Activated gamma-delta T cell (primary cell): ENCODE measurements at places on chromosomes 4 and X.

DNA sequence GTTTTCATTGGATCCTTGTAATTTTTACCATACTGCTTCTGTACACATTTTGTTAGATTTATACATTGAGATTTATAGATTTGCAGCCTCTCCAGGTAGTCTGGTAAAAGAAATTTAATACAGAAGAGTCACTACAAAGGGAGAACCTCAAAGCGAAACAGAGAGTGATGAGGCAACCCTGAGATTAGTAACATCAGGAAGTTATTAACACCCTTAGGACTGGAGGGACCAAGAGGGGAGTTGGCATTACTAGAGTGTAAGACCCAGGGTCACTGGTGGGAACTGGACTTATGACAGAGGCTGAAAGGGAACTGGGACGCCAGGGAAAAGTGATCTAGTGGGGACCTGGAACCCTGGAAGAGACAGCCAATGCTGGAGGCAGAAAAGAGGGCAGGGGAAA is 20.6 kb upstream of the MAML3 start:
- DNase-seq, result no peak

GRCh38 chr4:134337574-134337973 is 136.0 kb upstream of the PABPC4L start:
- no peak for DNase-seq

DNA sequence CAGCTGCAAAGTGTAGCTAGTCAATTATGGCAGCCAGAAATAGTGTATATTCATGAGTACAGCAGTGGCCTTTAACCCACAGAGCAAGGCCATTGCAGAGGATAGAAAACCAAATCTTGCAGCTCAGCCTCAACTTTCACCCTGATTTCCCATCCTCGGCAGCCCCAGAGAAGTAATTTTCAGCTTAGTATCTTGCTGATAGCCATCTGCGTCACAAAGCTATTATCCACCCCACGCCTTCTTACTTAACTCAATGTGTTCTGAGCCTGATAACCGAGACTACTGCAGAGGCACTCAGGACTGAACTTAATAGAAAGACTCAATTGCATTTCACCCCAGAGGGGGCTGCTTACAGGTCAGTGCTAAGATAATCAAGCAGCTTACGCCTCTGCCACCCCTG is 174.5 kb upstream of the MAOA start:
- DNase-seq, result no peak

- no peak for DNase-seq
Observed at GRCh38 chrX:48683411-48683982, at the start of gene WAS. Gene WAS (plus strand): TSS chrX:48683799. CDS start chrX:48683854, 55 bp downstream.

- no peak for DNase-seq
Observed at GRCh38 chr4:33882246-33882990, 2361.9 kb downstream of the ARAP2 start.

GRCh38 chrX:71579136-71579989 is 1.1 kb downstream of the GCNA start:
- DNase-seq, result no peak

DNA sequence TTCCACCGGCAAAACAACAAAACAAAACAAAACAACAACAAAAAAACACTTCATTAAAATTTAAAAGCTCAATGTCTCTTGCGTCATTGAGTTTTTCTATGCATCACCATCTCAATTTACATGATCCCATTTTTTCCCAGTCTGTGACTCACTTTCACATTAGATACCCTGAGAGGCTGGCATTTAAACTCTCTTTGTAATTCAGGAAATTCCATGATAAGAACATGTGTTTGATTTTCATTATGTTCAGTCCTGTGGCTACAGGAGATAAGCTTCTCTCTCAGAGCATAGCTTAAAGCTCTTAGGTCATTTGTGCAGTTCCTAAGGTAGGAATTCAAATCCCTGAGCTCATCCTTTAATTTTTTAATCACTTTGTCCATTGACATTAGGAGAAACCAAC is 104.6 kb downstream of the NBDY start:
- no peak for DNase-seq

DNA sequence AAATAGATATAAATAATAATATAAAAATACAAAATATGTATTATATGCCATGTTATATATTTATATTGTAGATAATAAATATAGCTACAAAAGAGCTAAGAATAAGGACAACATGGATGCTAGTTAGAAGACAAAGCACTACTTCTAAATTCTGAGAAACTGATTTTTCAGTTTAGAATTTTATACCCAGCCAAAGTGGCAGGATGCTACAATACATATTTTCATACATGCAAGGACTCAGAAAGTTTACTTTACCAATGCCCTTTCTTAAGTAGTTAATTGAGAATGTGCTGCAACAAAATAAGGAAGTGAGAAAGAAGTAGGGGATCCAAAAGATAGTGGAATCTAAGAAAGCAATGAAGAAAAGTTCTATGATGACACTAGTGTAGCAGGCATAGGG is 64.5 kb downstream of the PDE5A start:
- no peak for DNase-seq

DNA sequence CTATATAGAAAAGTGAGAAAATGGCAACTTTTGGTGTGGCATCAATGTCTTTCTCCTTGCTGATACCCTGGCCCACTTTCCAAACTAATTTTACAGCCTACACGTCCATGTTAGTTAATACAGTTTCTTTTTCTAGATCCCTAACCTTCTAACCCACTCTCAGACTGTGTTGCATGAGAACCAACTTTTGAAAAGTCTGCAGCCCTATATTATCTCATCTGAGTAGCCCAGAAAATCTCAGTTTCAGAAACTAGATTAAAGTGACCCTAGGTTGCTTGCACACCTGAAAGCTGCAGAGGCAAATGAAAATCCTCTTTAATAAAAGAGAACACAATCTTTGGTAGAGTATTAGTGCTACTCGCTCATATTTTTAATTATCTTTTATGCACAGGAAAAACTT is 371.6 kb upstream of the EMCN start:
- DNase-seq, result no peak

- DNase-seq, result no peak
Observed at GRCh38 chr4:76804096-76804495, 93.8 kb downstream of the SOWAHB start.

DNA sequence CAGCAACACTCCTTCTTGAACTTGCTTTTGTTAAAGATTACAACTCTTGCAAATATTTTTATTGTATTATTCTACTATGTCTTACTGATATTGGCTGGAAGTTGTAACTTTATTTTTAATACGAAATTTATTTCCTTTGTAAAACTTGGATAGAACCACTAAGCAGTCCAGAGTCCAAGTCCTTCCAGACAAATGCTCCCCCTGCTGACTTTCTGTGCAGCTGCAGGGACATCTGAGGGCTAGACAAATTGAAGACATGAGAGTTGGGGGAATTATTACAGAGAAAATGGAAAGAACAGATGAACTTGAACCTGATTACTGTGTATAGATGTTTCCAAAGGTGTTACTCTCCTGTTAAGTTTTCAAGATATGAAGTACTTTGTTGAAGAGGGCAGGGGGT is 238.8 kb downstream of the GRIA3 start:
- no peak for DNase-seq

GRCh38 chr4:177384856-177385397 is 57.3 kb downstream of the AGA start:
- DNase-seq, result no peak

- no peak for DNase-seq
Observed at GRCh38 chr4:40305328-40306170, 29.6 kb upstream of the CHRNA9 start.

- no peak for DNase-seq
Observed at GRCh38 chr4:84690481-84690880, 107.6 kb downstream of the CDS1 start.

- DNase-seq, result no peak
Observed at GRCh38 chr4:152512483-152512882, 23.4 kb downstream of the FBXW7 start.

GRCh38 chr4:116438981-116439729 is 646.2 kb downstream of the TRAM1L1 start:
- no peak for DNase-seq

- no peak for DNase-seq
Observed at GRCh38 chr4:107449611-107450369, 270.2 kb downstream of the PAPSS1 start.

DNA sequence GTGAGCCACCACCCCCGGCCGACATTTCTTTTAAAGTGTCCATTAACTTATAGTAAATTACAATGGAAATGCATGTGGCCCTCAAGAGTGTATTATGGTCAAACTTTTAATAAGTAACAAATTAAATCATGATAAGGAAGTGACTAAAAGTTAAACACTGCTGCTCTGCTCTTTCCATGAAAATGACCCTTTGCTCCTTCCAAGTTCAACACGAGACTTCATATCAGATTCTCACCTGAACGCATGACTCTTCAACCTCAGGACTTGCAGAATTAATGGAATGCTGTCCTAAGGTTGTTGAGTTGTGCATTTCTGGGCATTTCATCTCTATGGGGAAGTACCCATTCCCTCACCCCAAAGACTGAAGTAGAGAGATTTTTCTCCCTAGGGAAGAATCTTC is 27.1 kb downstream of the AWAT2 start:
- no peak for DNase-seq

GRCh38 chrX:118459494-118459893 is 36.1 kb upstream of the DOCK11 start:
- no peak for DNase-seq

GRCh38 chrX:2466876-2467656 is 33.7 kb downstream of the DHRSX start:
- DNase-seq, result no peak

- DNase-seq, result no peak
Observed at GRCh38 chr4:168863719-168864647, 146.1 kb downstream of the CBR4 start.

DNA sequence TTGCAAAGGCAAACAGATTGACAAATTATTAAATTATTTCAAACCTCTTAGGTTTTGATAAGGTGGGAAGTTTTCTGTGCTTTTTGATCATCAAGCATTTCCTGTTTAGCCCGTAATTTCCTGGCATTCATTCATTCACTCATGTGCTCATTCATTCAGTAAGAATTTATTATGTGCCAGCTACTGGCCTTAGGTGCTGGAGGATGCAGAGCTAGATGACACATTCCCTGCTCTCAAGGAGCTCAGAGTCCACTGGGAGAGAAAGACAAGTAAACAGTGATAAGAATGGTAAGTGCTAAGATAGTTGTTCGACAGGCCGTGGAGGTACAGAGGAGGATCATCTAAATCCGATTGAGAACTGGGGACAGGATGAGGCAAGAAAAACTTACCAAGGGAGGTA is 153.0 kb downstream of the DCTD start:
- DNase-seq, result no peak

DNA sequence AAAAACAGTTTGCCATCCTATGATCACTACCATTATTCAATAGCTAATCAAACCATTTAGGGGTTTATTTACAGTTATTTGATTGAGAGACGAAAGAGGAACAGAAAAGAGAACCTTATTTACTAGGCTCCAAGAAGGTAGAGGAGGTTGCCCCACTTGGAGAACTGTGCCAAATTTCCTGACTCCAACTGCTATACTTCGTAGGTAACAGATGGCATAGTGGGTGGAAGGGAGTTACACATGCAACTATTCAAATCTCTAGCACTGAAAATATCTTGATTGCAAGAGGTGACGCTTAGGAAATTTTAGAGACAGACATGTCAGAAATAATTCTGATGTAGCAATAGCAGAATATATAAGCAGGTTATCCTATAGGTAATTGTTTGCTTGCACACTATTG is 38.0 kb upstream of the TMPRSS11F start:
- DNase-seq, result no peak

DNA sequence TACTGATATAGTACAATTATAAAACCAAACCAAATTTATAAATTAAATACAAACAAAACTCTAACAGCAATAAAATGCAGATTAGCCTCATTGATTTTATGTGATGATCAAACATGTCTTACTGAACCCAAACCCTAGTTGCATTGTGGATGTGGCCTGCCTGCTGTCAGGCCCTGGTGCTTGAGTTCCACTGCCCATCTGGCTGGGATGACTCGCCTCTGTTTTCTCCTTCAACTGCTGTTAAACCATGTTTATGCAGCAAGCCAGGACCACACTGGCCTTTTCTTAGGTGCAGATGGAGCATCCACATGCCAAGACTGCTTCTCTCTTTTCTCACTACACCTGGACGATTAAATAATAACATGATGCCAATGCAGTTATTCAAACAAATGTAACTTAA is 22.6 kb downstream of the NAP1L5 start:
- DNase-seq, result no peak

DNA sequence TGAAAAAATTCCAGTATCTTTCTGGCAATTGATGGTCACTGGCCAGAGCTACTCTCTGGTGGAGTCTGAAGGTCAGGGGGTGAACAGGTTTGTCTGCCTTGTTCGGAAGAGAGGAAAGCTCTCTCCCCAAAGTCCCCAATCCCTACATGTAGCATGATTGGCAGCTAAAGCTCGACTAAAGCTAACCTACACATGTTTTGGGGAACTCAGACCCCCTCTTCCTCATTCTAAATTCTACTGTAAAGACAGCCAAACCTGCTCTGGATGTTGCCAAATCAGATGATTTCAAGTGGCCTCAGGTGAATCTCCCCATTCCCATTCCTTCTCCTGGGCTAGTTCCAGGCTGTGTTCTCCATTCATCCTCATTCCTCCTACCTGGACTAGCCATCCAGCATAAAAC is 84.1 kb downstream of the MSN start:
- DNase-seq, result no peak
